Stimulated activated CD4-positive, alpha-beta T cell treated with anti-CD3 and anti-CD28 coated beads, Interleukin-4, amount 100 ng/mL, for 48 hours (primary cell): ENCODE measurements at places on chromosomes 5 and 9.
A peak's percentile ranks its signal among the peaks of the same experiment; 100 is the strongest.

- no peak for DNase-seq
Observed at GRCh38 chr9:131237291-131237690, 39.0 kb downstream of the FAM78A start.

DNA sequence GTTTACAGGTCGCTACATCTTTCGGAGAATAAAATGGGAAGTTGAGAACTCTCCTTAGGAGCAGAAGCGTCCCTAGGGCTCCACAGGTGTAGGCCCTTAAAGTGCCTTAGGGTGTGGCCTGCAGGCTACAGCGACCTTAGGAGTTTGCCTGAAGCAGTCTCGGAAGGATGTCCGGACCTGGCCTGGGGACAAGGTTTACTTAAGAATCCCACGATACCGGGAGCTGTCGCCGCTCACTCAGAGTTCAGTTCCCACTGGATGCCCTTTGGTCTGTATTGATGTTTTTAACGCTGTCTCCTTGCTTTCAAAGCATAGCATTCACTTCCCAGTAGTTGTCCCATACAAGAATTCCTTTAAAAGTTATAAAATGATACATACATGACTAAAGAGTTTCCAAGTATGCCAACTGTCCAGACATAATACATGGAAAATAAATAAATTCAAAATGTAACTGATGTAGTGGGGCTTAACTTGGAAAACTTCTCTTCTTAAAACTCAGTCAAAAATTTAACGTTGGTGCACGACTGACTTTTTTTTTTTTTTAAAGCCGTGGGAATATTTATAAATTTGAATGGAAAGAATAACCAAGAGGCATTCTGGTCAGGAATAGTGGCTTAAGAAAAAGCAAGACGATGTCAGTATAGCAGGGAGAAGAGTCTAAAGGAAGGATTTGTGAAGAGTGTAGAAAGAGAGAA lies 848 bp downstream of the RAD50 start:
- DNase-seq, result no peak

GRCh38 chr9:79592726-79593493 lies 21.1 kb downstream of the TLE4 start:
- DNase-seq, result no peak

DNA sequence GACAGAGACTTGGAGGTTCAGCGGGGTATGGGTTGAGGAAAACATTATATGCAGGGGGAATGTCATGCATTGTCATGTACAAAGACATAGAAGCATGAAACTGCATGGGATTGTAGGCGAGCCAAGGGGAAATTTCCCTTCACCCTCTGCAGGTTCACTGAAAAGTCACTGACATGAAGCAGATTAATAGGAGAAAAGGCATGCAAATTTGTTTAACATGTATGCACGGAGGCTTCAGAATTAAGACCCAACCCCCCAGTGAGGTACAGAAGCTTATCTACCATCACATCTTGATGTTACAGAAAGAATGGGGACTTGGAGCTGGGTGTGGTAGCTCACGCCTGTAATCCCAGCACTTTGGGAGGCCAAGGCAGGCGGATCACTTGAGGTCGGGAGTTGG lies 18.5 kb downstream of the NIM1K start:
- DNase-seq, result no peak

DNA sequence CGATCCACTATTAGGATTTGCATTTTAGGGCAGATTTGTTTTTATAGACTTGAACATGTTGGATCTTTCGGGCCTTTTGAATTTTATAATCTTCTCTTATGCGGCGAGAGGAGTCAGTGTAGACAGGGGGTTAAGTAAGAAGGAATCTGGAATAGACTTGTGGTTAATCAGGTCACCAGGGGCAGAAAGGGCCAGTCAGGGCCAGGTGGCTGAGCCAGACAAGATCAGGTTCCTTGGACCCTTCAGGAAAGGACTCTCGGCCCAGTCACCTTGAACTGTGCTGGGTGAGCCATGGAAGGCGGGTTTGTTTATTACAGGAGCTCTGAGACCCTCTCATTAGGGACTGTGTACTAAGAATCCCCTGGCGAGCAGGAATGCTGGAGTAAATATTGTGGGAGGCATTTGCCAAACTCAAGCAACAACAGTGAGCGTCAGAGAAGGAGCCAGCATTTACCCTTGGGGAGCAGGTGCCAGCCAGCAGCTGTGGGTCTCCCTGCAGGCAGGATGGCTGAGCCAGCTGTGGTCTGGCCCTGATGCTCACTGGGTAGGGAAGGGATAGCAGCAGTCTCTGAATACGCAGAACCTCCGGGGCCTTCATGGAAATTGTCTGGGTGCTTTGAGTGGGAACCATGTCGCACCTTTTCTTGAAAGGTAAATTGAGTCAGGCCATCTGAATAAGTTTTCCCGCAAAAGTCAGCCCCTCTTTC lies 79.2 kb downstream of the UBE2QL1 start:
- no peak for DNase-seq

GRCh38 chr9:114404531-114404930 lies 16.7 kb upstream of the AKNA start:
- DNase-seq, result no peak

DNA sequence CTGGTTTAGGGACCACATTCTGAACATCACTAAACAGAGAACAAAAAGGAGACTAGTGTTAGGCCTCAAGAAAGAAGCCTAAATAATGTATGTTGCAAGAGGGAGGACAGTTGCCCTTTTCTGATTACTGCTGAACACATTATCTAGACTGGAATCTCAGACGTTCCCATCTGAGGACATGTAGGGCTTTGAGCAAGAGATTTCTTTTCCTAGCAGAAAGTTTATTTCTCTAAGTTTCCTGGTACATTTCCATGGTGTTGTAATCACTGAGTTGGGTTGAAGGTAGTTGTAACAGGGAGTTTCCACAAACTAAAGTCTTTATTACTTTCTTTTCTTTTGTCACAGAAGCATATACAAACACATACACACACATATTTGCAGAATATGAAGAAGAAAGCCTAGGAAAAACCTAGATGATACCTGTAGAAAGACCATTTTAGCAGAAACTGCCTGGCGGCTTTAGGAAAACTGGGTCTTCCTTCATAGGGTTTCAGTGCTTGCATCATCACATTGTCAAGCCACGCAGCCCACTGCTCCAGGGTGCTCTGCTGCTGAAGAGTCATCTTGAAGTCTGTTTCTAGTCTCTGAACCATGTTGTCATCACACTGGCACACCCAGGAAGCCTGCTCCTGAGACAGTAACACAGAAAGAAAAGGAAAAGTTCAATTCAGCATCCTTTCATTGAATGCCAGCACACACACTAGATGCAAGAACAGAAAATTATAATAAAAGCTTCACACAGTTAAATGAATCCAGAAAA lies 269.1 kb downstream of the RFX3 start:
- no peak for DNase-seq

DNA sequence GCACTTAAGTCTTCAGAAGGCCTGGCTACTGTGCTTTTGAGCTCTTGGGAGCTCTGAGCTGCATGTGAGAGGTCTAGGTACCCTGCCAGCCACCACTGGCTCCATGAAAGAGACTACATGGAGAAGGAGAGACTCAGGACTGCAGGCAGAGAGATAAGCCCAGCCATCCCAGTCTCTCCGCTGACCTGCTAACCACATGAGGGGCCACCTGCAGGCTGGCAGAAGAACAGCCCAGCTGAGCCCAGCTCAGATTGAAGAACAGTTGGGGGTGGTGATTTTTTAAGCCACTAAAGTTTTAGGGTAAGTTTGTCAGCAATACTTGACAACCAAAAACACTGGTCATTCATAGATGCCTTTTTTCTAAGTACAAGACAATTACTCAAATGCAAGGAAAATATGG lies 205.0 kb upstream of the PRDM9 start:
- no peak for DNase-seq

- no peak for DNase-seq
Observed at GRCh38 chr5:157744051-157745011, 819 bp downstream of the LSM11 start.

GRCh38 chr9:98712987-98713386 lies 4.3 kb upstream of the GABBR2 start:
- DNase-seq, result no peak

DNA sequence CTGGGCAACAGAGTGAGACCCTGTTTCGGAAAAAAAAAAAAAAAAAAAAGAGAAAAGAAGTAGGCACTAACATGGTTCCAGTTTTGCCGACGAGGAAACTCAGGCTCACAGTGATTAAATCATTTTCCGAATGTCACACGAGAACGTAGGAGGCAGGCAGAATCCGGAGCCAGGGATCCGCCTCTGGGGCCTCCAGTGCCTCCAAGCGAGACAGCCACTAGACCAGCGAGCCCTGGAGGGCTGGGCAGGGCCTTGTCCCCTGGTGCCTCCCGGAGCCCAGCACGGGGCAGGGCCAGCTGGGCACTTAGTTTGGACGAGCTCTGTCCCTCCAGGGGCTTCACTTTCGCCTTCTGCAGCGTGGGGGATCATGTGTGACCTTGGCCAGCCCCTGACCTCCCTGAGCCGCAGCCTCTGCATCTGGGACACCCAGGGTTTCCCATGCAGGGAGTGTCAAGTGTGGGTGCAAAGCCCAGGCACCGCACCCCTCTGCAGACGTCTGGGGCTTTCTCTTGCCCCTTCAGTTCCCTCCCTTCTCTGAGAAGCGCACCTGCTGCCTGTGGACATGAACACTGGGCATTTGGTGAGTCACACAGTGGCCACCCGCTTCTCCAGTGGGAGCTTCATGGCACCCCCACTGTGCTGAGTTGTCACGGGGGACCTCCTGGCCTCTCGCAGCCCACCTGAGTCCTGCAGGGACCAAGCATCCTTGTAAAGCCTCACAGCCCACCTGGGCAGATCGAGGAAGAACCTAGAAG lies 80.3 kb downstream of the RXRA start:
- no peak for DNase-seq

- no peak for DNase-seq
Observed at GRCh38 chr9:118457171-118458000, 753.2 kb downstream of the TLR4 start.

DNA sequence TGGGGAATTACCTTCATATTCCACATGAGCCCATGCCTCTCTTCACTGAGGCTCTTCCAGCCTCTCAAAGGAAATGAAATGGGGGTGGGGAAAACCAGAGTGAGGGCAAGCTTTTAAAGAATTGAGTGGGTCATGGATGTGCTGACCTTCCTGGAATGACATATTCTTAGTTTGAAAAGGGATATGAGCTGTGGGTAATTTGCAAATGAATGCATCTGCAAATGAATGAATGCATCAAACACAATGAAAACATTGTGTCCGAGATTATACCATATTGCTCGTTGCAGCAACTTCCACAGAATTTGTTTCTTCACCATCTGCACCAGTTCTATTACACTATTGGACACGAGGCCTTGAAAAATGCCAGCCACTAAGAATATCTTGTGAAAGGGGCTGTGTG lies 198.6 kb upstream of the CDH6 start:
- DNase-seq, result no peak

DNA sequence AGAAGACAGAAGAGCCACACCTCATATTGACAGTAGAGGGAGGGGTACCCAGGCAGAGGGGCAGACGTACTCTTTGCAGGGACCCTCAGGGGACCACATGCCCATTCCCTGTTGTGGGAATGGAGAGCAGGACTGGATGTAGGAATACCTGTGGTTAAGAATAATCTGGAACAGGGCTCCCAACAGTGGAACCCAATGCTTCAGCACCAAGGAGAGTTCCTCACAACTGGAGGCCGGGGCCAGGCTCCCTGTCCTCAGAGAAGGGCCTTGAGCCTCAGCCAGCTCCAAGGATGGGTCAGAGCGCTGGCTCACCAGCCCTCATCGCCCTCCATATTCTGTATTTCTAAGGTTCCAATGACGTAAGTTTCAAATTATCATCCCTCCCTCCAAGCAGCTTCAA lies 7.4 kb upstream of the SHC3 start:
- no peak for DNase-seq

GRCh38 chr9:129253803-129254381 lies 75.8 kb upstream of the IER5L start:
- DNase-seq, result no peak

- DNase-seq, result no peak
Observed at GRCh38 chr9:37187292-37187691, 66.9 kb downstream of the ZCCHC7 start.

DNA sequence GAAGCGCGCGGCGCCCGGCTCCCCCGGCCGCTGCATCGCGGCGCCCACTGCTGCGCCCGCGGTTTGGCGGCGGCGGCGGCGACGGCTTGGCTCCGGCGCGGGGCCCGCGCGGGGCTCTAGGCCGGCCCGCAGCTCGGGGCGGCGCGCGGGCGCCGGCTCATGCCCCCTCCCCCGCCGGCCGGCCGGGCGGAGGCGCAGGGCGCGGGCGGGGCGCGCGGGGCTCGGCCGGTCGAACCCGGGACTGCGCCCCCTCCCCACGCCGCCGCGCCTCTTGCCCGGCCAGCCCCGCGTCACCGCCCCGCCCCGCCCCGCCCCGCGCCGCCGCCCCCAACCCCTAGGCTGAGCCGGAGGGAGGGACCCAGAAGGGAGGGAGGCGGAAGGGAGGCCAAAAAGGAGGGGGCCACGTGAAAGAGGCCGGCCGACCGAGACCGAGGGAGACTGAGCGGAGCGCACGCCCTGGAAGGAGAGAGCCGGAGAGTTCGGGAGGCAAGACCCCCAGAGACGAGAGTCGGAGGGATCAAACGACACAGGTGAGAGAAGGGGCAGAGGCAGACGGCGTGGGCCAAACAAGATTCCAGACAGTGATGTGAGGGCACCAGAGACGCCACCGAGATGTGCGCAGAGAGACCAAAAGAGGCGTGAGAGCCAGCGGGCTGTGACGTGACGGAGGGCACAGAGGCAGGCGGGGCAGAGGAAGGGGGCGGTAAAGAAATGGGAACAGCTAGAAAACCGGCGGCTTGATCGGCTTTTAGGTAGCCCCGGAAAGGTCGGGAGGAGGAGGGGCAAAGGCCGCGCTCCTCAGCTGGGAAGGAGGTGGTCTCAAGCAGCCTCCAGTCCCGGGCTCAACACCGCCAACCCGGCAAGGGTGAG lies at the start of gene BARX1:
BARX1 (minus strand) TSS at position 245 of the 870 bp plus-strand sequence; CDS start at position 36, 209 bp downstream.
- peak; percentile 43 for DNase-seq

DNA sequence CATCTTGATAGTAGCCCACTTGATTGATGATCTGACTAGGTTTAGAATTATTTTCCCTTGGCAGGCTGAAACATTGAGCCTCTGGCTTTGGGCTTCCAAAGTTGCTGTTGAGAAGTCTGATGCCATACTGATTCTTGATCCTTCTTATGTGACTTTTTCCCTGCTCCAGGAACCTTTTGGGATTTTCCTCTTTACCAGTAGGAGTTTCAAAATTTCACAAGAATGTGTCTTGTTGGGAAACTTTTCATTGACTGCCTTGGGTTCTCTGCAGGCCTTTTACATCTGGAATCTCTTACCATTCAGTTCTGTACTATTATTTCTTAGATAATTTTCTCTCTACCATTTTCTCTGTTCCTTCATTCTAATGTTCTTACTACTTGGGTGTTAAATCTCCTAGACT lies 20.0 kb downstream of the STC2 start:
- no peak for DNase-seq

DNA sequence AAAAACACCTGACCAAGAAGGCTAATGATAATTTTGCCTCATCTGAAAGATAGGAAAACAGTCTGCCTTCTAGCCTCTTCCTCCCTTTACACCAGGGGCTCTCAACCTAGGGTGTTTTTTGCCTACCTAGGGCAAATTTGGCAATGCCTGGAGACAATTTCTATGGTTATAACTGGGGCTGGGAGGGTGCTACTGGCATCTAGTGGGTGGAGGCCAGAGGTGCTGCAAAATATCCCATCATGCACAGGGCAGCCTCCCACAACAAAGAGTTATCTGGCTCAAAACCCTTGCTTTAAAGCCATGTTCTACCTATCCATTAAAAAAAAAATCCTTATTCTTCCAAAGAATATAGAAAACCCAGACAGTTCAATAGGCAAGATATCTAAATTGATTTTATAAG lies 45.0 kb upstream of the NR3C1 start:
- DNase-seq, result no peak

- peak; percentile 89 for DNase-seq
Observed at GRCh38 chr9:37422289-37423104, at the start of gene GRHPR. Gene GRHPR, plus strand, starts transcription at chr9:37422696. Its CDS starts 55 bp downstream, at chr9:37422751.

- DNase-seq, result no peak
Observed at GRCh38 chr9:131334629-131335367, 45.3 kb downstream of the PLPP7 start.
